ENCODE measurements at places on chromosomes 1 and 21. TPM values are rescaled to one million over a fixed set of nuclear protein-coding genes. Genes with fewer than 3 reads are reported as not detected.

Gene SH2D2A
- not detected for total RNA-seq

DNA sequence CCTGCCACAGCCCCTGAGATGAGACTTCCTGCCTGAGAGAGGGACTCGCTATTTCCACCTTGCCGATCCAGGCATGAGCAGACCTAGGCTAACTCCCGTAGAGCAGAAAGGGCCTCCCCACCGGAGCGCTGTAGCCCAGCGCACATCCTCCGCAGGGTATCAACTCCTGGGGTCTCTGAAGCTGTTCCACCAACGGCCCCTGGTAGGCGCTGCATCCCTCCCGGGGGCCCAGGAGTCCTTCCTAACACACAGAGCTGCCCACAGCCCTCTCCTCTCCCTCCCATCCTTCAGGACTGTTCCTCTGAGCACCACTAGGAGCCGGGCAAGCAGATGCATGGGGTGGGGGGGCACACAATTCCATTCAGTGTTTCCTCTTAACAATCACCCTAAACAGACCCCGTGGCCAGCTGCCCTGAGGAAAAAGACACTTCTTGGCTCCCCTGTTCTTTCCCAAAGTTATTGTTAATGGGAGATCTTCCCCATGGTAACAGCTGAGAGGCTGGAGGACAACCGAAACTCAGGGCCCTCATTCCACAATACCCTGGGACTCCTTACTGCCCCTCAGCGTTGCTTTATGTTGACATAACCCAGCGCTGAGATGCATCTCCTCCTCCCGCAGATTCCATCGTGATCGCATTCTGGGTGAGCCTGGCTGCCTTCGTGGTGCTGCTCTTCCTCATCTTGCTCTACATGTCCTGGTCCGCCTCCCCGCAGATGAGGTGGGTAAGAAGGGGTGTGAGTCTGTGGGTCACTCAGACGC lies 7.5 kb downstream of the MRAP start:
- peaks cover 4% of the 10 kb centered on the region for H3K36me3 ChIP-seq
- no peaks in the 10 kb centered on the region for H3K4me1 ChIP-seq
- no peak overlapping the region for H3K27ac ChIP-seq

DNA sequence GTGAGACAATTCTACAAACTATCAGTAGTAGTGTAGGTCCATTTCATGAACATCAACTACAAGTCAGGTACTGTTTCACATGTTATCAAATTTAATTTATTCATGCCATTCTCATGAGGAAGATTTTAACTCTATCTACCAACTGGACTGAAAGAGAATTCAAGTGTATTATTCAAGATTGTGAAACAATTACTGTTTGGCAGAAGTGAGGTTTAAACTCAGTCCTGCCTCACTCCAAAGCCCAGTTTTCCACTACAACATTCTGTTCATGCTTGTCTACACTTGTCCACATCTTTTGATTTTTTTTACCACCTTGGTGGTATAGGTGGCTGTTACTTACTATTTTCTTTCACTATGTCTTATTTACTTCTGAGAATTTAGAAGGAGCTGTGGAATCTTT lies 272.9 kb downstream of the TGFB2 start:
- DNase-seq = no peak
- peaks cover 5% of the 10 kb centered on the region for H3K4me1 ChIP-seq
- no peaks in the 10 kb centered on the region for H3K27me3 ChIP-seq
- H3K4me3 ChIP-seq = no peak overlapping the region
- H3K27ac ChIP-seq = peak overlapping the region; percentile 8
- H3K36me3 ChIP-seq = no peaks in the 10 kb centered on the region

DNA sequence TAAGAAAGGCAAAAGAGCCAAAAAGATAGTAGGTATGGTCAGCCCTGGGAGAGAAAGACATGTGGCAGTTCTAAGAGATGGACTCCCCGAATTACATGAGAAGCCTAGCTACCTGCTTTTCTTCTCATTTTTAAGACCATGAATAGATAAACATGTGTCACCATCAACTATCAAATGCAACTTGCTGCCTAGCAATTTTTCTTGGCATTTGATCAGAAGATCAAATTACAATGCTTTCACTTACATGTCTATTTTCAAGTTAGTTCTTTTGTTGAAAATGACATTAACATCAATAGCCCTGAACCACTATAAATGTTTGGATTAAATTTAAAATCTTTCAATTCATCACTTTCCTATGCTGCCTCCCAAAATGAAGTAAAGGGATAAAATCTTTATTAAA lies 212.3 kb downstream of the HHIPL2 start:
- no peaks in the 10 kb centered on the region for H3K27me3 ChIP-seq
- H3K4me1 ChIP-seq = no peaks in the 10 kb centered on the region
- DNase-seq = no peak
- H3K4me3 ChIP-seq = no peak overlapping the region
- no peak overlapping the region for H3K27ac ChIP-seq
- no peaks in the 10 kb centered on the region for H3K36me3 ChIP-seq
